ENCODE measurements at places on chromosomes 11 and 22. TPM values are rescaled to one million over a fixed set of nuclear protein-coding genes. Genes with fewer than 3 reads are reported as not detected.

GRCh38 chr11:89463266-89463780 lies 27.9 kb downstream of the NOX4 start:
- DNase-seq = no peak

The DCDC1 gene
- total RNA-seq = 0.16 TPM

- no peak for DNase-seq
Observed at GRCh38 chr11:32265911-32266310, 169.4 kb downstream of the WT1 start.

GRCh38 chr11:86360775-86361395 lies 13.8 kb upstream of the CCDC81 start:
- no peak for DNase-seq

The TRIM49C gene
- total RNA-seq = not detected

DNA sequence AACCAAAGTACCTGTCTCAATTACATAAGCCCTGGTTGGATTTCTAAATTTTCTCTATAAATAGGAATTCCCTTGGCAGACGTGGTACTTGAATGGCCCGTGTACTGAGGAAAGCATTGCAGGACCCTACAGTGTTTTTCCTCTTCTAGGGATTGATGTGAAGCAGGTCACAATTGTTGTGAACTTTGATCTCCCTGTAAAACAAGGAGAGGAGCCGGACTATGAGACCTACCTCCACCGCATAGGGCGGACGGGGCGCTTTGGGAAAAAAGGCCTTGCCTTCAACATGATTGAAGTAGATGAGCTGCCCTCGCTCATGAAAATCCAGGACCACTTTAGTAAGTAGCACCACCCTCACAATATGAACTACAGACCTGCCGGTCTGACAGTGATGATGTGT lies 16.7 kb downstream of the DDX25 start:
- no peak for DNase-seq

GRCh38 chr22:26801449-26801848 lies 144.1 kb downstream of the MIAT start:
- DNase-seq = no peak

- no peak for DNase-seq
Observed at GRCh38 chr11:12449961-12450715, 72.8 kb downstream of the PARVA start.

- DNase-seq = peak; percentile 50
Observed at GRCh38 chr22:37557321-37558001, 2.8 kb upstream of the CDC42EP1 start.

DNA sequence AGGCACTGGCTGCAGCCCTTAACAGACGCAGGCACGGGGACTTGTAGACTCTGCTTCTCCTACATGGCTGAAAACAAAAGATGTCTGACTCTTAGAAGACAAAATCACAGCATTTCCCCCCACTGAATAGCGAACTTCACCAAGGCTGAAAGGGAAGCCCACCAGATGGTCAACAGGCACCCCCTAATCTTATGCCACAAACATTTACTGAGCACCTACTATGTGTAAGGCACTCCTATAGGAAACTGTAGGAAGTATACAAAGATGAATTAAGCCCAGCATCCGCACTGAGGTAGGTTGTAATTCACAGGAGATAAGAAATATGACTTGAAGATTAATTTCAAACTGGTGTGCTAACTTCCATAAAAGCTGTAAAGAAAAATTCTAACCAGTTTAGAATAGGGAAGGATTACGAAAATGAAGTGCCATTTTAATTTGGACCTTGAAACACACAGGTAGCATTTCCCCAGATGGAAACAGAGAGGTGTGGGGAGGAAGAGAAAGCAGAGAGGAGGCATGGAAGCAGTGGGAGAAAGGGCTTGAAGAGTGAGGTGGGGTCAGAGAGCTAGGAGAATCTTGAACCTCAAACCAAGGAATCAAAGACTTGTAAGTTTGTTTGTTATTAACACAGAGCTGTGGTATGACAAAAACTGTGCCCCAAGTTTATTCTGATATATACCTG lies 38.1 kb downstream of the NUMA1 start:
- DNase-seq = no peak

DNA sequence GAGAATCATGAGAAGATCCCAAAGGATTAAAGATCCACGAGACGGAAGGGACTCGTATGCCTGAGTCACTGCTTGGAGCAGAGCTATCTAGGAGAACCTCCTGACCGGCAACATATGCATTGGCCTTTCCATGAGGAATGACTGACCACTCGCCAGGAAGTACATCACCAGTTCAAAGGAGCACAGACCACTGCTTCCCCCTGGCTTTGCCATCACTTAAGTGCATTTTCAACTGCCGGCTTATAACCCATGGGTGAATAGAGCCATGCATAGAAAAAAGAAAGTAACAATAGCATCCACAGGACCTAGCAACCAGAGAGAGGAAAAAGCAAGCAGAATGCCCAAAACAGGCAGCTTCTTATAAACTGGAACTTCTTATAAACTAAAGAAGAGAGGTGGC lies 98.3 kb upstream of the ZC3H12C start:
- no peak for DNase-seq

The FGF3 gene
- not detected for total RNA-seq

DNA sequence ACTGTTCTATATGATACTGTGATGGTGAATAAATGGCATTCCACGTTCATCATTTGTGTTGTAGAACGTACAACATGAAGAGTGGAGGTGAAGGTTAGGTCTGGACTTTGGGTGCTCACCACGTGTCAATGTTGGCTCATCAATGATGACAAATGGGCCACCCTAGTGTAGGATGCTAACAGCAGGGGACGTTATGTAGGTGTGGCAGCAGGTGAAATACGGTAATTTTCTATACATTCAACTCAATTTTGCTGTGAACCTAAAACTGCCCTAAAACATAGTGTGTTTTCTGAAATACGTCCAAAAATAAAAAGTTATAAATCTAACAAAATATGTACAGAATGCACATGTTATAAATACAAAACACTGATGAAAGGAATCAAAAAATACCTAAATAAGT lies 6.2 kb downstream of the KRTAP5-6 start:
- no peak for DNase-seq

DNA sequence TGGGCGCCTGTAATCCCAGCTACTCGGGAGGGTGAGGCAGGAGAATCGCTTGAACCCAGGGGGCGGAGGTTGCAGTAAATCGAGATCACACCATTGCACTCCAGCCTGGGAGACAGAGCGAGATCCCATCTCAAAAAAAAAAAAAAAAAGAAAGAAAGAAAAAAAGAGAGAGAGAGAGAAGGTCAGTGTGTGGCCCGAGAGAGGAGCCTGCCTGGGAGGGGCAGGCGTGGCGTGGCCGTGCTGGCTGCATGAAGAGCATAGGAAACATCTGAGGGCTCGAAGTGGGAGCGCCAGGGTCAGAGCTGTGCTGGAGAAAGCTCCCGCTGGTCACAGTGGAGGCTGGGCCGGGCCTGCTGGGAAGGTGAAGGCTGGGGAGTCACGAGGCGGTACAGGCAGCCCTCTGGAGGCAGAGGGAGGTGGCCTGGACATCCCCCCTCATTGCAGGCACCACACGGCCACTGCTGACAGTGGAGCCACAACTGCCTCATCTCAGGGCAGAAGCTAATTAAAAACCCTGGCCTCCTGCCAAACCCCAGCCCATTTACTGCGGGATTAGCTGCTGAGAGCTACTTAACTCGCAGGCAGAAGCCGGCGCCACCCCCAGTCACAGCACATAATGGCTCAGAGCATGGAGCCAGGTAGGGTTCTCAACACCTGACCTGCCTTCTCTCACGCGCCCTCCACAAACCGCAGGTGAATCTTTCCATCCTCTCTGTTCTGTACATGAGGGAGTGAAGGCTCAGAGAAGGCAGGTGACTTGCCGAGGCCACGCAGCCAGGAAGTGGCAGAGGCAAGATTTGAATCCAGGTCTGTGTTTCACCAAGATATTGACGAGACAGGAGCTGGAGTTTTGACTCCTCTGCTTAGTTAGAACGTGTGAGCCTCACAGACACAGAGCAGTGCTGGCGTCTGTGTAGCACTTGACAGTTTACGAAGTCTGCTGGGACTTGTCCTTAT lies 32.6 kb downstream of the NFAM1 start:
- peak; percentile 53 for DNase-seq

Measured in heart left ventricle (tissue), 16 donors.